GM04504 (cell line): ENCODE measurements at places on chromosomes 2 and 18.

DNA sequence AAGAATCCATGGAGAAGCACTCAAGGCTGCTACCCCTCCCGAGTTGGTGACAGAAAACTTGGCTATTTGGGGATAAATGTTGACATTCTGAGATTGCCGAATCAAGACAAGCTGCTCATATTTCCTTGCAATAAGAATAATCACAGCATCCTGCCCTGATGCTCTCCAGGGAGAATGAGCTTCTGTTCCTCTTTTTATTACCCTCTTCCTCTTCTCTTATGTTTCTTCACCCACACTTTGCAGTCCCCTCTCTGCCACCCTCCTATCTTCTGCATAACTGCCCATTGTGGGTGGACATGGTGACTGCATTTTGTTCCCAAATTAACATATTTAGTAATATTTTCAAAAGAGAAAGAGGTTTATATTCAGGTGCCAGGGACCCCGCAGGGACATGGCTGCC, 11.9 kb upstream of the MSGN1 start:
- DNase-seq: no peak

GRCh38 chr2:230441227-230441897, 25.4 kb downstream of the SP100 start:
- peak; percentile 10 for DNase-seq

GRCh38 chr18:11570769-11571412, 38.5 kb upstream of the SLC35G4 start:
- DNase-seq: peak; percentile 9

DNA sequence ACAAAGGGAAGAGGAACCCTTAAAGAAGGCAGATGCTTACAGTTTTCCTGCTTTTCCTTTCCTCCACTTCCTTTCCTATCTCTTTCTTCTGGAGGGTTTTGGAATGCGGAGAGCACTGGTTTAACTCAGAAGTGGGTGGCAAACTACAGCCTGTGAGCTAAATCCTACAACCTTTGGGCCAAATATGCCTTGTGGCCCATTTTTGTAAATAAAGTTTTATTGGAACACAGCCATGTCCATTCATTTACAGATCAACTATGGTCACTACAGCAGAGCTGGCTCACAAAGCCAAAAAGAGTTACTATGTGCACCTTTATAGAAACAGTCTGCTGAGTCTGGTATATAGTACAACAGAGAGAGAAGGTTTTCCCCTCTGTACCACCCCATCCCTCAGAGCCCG, 69.1 kb downstream of the CCDC93 start:
- DNase-seq: no peak

DNA sequence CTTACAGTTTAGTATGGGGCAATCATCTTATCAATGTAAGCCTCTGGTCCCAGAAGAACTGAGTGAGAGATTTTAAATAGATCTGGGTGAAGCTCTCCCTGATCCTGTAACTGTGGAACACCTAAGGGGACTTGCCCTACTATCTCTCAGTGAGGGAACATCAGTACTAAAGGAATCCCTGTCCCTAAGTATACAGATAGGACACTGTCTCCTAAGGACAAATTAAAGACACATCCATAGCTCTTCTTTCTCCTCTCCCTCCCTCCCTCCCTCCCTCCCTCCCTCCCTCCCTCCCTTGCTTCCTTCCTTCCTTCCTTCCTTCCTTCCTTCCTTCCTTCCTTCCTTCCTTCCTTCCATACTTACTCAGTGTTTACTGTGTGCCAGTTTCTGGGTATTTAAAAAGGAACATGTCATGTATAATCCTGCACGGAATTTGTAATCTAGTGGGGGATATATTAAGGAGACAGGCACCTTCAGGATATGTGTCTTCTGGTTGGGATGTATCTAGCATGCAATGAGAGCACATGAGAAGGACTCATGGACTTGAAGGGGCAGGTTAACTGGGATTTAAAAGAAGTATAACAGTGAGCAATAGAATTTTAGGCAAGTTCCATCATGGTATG, 222.2 kb upstream of the ATP5MC3 start:
- DNase-seq: no peak

- DNase-seq: no peak
These were observed 61.2 kb upstream of the RBBP8 start for GRCh38 chr18:22871809-22872525.
